ENCODE measurements at places on chromosomes 16 and 17.

DNA sequence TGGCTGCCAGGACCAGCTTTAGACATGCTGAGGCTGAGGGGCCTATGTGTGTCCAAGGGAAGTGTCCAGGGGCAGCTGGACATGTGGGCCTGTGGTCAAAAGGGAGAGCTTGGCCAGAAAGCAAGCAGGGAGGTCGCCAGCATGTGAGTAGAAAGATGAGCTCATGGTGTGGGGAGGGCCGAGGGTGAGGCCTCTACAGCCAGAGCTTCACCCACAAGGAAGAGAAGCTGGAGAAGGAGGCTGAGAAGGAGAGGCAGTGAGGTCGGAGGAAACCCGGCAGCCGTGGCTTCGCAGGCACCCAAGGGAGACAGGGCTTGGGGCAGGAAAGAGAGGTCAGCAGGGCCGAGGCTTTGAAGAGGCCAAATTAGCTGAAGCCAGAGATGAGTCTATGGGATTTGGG lies 4.0 kb upstream of the HSD11B2 start:
- DNase-seq, result no peak

DNA sequence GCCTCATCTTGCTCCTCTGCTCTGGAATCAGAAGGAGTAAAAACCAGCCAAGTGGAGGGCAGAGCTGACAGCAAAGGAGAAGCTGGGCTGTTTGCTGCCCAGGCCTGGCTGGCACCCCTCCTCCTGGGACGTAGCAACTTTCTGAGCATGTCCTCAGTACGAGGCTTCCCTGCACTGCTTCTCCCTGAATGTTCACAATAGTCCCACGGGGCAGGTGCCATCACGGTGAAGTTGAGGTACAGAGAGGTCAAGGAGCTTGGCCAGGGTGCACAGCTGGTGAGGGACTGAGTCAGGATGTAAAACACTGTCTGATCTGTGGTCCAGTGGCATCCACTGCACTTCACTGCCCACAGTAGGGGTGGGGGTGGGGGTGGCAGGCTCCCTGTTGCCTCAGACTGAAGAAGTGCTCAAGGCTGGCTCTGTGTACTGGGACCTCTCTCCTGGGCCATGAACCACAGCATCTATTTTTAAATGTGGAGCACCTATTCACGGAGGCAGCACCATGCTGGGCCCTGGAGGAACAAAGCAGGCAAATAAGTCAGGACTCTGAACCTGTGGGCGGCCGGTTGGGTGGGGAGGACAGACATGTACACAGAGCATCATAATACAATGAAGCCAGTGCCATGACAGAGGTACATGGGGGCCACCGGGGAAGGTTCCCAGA lies 369.5 kb downstream of the SEC14L1 start:
- DNase-seq, result no peak

GRCh38 chr17:50209133-50209471 lies 7.7 kb upstream of the COL1A1 start:
- no peak for DNase-seq

GRCh38 chr17:62713086-62713881 lies 85.8 kb downstream of the MRC2 start:
- no peak for DNase-seq

DNA sequence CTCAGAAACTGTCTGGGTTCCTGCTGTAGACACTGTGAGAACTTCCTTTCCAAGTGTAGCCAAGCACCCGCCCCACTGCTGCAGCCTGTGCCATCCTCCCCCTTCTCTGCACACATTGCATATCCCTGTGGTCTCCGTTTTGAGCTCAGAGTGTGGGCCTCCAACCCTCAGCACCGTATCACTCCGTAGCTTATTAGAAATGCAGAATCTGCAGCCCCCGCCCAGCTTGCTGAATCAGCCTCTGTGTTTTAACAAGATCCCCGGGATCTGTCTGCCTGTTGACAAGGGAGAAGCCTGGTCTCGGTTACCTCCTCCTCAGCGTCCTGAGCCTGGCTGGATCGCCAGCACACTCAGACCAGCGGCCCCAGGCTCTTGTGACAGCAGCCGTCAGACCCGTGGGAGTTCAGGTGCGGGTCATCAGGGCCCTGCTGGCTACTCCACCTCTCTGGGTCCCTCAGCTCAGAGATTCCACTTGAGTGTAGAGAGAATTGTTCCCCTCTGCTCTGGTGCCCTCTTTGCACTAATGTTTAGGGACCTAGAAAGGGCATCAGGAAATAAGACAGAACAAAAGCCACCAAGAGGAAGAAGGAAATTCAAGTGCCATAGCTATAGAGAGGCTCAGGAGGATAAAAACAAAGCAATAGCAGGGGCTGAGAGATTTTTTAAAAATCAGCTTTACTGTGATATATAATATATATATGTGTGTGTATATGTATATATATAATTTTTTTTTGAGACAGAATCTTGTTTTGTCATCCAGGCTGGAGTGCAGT lies 92.3 kb downstream of the PITPNC1 start:
- peak; percentile 71 for DNase-seq

DNA sequence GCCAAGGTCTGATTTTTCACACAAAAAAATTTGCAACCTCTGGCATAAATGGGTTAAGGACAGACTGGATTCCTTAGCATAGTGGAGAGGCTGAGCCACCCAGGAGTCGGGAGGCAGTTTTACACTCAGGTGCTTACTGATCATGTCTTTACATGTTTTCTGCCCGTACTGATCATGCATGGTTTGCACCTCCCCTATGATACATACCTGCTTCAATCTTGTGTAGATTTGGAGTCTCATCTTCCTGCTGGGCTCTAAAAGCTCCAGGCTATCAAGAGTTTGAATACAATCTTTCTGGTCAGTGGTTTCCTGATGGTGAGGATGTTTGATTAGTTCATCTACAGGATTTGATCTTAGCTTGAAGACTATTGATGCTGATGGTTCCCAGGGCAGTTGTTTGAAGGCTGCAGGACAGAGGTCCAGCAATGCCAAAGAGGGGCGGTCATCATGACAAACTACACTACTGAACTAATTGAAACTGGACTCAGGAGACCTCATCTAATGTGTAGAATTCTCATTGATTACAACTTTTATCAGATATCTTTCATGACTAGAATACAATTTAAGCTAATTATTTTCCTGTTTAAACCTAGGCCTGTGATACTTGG lies 6.9 kb downstream of the C1QBP start:
- DNase-seq, result no peak

DNA sequence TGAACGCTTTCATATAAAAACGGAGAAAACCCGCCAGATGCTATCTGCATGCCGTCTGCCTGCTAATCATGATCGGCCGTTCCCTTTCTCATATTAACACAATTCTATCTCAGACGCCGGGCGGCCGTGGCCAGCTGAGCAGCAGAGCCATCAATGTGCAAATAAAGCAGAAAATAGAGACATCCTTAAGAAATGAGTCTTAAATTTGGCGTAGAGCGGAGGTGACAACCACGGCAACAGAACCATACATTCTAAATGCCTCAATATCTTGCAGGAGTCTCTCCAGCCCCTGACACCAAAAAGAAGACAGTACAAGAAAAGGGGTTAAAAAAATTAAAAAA lies 2.7 kb upstream of the IRX5 start:
- DNase-seq, result no peak

- DNase-seq, result peak; percentile 57
Observed at GRCh38 chr16:81006211-81006812, 373 bp downstream of the CMC2 start.

GRCh38 chr17:72175787-72176515 lies 55.1 kb downstream of the SOX9 start:
- DNase-seq, result peak; percentile 21

DNA sequence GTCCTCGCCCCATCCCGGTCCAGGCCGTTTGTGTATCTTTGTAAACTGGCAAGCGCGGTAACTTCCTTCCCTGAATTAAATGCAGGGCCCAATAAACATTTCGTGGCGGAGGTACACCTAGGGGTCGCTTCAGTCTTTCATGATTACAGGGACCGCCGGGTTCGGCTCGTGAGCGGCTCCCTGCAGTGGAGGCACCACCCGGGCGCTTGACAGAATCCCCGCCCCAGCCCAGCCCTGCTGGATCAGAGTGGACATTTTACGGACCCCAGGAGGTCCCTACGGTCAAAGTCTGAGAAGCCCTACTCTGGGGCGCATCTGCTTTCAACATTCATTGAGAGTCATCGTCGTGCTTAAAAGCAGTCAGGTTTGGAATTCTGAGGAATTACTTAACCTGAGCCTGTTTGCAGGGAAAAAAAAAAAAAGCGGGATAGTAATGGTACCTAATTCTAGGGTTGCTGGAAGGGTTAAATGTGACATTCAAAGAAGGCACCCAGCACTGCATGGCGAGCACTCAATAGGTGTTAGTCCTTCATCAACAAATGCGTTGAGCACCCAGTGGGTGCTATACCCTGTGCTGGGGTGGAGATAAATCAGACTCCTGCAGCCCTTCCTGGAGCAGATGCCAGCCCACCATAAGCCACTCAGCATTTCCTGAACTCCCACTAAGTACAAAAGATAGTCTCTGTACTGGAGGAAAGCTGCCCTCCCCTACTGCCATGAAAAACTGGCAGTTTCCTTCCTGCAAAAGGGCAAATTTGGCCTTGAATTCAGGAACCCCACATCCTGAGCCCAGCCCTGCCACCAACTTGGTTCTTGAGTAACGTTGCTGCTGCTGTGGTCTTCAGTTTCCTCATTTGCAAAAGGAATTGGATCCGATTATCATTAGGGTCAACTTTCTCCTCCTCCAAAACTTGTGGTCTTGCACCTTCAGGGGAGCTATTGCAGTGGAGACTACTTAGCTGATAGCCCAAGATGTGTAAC lies 658 bp upstream of the DUSP3 start:
- DNase-seq, result peak; percentile 34

DNA sequence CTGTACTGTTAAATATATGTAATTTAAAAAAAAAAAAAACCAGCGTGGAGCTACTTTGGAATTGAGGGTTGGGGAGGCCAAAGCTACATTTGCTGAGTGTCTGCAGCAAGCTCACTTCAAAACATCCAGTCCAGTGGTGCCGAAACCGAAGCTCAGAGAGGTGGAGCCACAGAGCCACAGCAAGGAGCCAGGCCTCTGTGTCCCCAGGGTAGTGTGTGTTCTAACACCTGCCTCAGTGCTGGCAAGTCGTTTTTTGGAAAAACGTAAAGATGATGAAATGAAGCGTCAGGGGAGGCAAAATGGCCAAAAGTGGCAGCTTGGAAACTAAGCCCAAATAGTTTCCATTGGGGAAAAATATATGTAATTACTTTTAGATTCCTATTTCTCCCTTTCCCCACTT lies 36.1 kb upstream of the MRC2 start:
- no peak for DNase-seq

GRCh38 chr17:3961564-3962047 lies 2.6 kb downstream of the ATP2A3 start:
- DNase-seq, result no peak

DNA sequence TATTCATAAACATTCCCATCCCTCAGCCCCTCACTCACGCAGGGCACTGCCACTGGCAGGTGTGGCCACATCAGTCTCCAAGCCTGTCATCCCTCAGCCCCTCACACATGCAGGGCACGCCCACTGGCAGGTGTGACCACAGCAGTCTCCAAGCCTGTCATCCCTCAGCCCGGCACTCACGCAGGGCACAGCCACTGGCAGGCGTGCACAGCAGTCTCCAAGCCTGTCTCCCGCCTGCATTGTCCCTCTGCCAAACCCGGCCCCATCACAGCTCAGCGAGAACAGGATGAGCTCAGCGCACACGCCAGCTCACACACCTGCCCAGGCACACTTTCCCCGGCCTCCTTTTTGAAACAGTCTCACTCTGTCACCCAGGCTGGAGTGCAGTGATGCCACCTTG lies 11.4 kb upstream of the KREMEN2 start:
- no peak for DNase-seq

DNA sequence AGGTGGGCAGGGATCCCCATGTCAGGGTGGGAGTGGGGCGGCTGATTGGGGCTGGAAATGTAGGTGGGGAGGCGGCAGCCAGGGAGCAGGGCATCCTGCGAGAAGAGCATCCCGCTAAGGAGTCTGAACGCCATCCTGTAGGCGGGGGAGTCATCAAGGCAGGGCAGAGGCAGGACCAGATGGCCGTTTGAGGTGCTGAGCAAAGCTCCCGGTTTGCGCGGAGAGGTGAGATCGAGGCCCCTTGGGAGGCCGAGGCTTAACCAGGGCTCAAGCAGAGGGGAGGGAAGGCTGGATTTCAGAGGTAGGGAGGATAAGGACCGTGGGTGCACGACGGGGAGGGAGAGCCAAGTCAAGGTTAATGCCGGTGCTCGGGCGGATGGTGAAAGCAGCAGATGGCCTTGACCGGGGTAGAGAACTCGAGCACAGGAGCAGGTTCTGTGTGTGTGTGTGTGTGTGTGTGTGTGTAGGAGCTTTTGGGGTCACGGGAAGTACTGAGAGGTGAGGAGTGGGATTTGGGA lies 472 bp upstream of the NME2 start:
- no peak for DNase-seq

GRCh38 chr16:25691519-25692091 lies at the start of gene HS3ST4:
Gene HS3ST4, plus strand, starts transcription at chr16:25691959.
- no peak for DNase-seq

DNA sequence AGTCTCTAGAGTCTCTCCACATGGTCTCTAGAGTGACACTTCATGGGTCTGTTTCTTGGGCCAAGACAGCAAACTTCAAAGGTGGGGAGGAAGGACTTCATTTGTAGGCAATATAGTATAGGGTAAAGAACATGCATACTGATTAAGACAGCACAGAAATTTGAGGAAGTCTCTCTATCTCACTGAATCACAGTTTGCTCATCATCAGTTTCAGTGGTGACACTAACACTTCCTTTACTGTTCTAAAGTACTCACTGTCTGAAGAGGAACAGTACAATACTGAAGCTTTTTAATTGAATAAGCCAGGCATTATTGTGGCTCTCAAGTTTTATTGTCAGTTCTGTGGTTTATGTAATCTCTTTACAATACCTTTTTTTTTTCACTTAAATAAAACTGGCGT lies 656.4 kb upstream of the CDH8 start:
- DNase-seq, result no peak

DNA sequence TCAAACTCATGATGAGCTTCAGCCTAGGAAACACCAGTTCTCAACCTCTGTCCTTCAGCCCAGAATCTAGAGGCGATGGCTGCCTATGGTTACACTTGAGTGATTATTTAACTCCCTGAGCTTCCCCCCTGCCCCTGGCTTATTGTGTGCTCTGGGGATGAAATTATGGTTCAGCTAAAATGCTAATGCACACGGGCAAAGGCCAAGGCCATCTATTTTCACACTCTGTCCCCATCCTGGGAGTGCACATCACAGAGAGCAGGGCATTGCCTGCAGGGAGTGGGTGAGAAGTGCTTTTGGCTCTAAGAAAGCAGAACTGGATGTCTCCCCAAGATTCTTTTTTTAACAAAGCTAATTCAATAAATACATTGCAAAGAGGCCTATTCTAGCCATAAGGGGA lies 21.6 kb upstream of the CACNG5 start:
- DNase-seq, result no peak

DNA sequence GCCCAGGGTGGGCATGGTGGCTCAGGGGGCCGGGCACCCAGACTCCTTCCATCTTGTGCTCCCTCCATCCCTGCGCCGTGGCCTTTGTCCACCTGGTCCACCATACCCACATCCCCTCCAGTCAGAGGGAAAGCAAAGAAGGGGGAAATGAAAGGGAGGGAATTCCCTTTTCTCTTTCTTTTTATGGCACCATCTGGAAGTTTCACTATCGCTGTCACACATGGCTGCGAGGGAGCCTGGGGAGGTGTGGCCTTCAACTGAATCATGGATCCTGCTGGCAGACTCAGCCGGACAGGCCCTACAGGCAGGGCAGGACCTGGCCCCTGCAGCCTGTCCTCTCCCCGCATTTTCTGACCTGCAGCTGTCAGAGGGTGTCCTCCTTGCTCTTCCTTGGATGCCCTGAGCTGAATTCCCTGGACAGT lies 6.2 kb downstream of the SLC12A3 start:
- peak; percentile 47 for DNase-seq

Measured in fibroblast of pulmonary artery (primary cell).